ENCODE measurements at places on chromosomes 5 and 9.

- DNase-seq: no peak
Measured at GRCh38 chr5:122463221-122463620, 151.2 kb downstream of the SNCAIP start.

DNA sequence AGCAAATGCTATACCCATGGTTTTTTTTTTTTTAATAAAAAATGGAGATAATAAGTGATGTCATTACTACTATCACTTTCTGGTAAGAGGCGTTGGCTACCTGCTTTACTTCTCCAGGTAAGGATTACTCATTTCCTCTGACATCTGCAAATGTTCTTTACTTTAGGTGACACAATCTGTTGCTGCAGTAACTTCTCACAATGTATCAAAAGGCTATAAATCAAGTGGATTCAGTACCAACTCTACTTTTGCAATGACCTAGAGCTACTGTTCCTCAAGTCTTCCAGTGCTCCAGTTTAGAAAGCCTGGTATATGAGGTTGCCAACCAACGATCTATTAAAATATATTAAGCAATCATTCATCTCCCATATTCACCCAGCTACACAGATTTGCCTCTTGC lies 129.1 kb downstream of the PLK2 start:
- DNase-seq: no peak

DNA sequence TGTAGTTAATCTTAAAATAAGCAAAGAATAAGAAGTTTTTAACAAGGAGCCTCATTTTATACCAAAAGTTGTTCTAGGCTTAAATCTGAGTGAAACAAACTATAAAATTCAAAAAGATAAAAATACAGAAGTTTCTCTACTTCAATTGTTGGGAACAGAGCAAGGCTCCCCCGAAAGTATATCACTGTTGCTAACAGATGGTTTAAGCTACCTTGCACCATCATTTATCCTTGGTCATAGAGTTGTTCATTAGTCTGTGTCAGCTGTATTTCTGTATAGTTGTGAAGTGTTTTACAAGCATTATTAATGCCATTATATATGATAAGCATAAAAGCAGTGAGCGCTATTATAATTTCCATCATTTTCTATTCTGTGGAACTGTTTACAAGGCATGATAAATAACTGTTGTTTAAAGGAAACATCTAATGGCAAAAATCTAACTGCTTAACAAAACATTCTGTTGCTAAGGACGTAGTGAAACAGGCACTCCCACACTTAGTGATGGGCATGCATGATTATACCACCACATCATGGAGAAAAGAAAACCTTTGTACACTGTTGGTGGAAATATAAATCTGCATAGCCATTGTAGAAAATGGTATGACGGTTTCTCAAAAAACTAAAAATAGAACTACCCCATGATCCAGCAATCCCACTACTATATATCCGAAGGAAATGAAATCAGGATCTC lies 23.3 kb upstream of the ACO1 start:
- no peak for DNase-seq

GRCh38 chr9:21985964-21986667 lies 8.1 kb downstream of the CDKN2A start:
- no peak for DNase-seq

DNA sequence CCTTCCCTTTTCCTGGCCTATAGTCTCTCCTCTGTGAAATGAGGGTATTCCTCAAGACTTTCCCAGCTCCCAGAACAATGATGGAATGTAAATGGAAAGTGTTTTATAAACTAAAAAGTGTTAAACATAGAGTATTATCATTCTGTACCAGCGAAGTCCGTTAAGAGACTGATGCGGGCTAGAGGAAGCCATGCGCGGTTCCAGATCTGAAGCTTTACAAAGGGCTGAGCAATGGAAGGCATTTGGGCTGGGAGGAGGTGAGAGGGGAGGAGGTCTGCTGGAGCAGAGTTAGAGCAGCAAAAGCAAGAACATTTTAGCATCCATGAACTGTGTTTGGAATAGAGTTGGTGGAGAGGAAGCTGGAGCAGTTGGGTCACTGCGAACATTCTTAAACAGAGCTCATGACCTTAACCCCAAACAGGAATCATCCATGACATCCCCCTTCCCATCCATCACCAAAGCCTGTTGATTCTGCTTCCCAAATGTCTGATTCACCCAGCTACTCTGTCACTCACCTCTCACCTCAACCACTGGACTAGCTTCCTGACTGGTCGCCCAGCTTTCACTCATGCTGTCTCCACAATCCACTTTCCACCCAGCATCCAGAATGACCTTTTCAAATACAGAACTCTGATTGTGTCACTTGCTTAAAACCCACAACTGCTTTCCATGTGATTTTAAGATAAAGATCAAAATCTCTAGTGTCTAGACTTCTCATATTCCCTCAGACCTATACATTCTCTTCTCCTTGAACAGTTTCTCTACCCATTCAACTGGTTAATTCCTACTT lies 37.1 kb downstream of the CDK5RAP2 start:
- DNase-seq: no peak

GRCh38 chr5:124463851-124464250 lies 282.6 kb downstream of the ZNF608 start:
- DNase-seq: no peak

DNA sequence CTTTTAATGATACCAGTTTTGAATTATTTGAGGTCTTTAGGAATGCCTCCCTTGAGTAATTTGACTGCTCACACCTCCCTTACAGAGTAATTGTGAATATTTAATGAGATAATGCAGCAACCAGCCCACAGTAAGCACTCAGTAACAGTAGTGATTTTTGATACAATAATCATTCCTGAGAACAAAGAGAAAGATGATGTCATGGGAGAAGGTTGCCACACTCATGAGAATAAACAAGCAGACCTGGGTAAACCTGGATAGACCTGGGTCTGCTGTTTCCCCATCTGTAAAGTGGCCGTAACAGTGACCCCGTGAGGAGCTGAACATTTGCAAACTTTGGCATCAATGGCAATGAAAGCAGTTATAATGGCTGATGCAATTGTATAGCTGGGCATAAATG lies 4.2 kb downstream of the C1QTNF2 start:
- DNase-seq: no peak

DNA sequence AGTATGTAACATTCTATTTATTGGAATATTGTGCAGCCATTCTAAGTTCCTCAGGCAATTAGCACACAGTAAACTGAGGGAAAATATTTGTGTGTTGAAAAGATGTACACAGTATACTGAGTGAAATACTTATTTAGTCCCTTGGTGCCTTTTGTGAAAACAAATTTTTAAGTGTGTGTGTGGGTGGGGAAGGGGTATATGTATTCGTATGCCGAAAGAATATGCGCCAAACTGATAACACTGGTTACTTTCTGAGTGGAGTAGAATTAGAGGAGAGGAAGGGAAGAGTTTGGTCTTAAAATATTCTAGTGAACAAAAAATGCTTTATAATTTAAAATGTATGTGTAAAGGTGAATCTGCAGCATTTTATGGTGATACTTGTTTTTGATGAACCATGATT lies 3.1 kb downstream of the DCP2 start:
- DNase-seq: no peak

All from inflammatory macrophage (primary cell).